ENCODE measurements at places on chromosomes 13 and 19.

GRCh38 chr19:10076535-10076934 is 9.6 kb upstream of the SHFL start:
- DNase-seq = no peak

- DNase-seq = no peak
Measured at GRCh38 chr19:19417628-19418245, 12.3 kb downstream of the GATAD2A start.

GRCh38 chr19:3386447-3387234 is 20.3 kb downstream of the NFIC start:
- no peak for DNase-seq

DNA sequence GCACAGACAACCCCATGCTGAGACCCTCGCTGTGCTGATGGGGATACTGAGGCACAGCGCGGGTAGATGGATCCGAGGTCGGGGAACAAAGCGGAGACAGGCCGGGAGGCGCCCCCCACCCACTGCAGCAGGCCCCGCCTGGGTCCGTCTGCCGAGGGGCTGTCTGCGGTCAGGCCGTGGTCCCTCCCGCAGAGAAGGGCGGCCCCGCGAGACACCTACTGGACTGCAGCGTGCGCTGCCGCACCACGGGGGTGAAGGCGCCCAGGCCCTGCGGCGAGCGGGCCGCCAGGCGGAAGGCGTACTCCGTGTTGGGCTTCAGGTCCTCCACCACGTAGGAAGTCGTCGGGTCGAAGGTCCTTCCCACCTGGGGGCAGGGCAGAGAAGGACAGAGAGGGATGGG is 101.9 kb downstream of the PTPRS start:
- DNase-seq = no peak

GRCh38 chr13:50415428-50415827 is 400.2 kb downstream of the KCNRG start:
- DNase-seq = peak; percentile 44

DNA sequence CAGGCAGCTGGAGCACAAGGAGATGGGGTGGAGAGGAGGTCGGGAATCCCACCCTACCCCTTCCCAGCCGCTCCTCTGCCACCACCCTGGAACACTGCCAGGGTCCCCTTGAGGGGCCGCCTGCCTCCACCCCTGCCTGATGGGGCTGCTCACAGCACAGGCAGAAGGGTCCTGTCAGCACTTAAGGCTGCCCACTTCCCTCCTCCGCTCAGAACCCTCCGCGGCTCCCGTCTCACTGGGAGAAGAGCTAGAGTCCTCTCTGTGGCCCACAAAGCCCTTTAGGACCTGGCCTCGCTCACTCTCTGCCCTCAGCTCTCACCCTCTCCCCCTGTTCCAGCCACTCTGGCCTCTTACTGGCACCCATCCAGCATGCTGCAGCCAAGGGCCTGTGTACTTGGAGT is 3.4 kb upstream of the POLD1 start:
- no peak for DNase-seq

- no peak for DNase-seq
Measured at GRCh38 chr13:93372856-93373255, 146.2 kb downstream of the GPC6 start.

- no peak for DNase-seq
Measured at GRCh38 chr19:29667901-29668341, 2.7 kb downstream of the PLEKHF1 start.

- no peak for DNase-seq
Measured at GRCh38 chr13:93446238-93446637, 219.6 kb downstream of the GPC6 start.

DNA sequence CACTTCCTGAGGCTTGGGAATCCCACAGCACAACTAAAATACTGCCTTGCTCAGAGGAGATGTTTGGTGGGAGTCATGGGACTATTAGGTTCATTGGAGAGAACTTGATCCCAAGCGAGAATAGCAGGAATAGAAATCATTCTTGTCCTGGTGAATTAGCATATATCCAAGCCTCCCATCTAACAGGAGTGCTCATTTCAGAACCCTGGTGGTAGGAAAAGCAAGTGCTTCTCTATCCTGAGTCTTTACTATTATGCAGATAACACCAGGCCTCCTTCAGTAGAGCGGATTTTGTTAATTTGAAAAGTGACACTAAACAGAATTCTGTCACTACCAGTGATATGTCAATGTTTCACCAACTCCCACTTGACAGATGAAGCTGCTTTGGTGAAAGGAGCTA is 199.5 kb downstream of the ATP8A2 start:
- DNase-seq = no peak

GRCh38 chr19:33830264-33830663 is 33.6 kb downstream of the KCTD15 start:
- DNase-seq = no peak

GRCh38 chr13:33003458-33004019 is 12.7 kb upstream of the KL start:
- no peak for DNase-seq

GRCh38 chr13:110425444-110425780 is 118.3 kb downstream of the COL4A2 start:
- DNase-seq = peak; percentile 84

GRCh38 chr13:73870036-73870741 is 264.0 kb downstream of the KLF12 start:
- no peak for DNase-seq

- DNase-seq = peak; percentile 57
Measured at GRCh38 chr19:14333101-14333871, 48.0 kb upstream of the ADGRE5 start.

GRCh38 chr19:52997975-52998374 is 15.7 kb upstream of the ERVV-1 start:
- DNase-seq = no peak

DNA sequence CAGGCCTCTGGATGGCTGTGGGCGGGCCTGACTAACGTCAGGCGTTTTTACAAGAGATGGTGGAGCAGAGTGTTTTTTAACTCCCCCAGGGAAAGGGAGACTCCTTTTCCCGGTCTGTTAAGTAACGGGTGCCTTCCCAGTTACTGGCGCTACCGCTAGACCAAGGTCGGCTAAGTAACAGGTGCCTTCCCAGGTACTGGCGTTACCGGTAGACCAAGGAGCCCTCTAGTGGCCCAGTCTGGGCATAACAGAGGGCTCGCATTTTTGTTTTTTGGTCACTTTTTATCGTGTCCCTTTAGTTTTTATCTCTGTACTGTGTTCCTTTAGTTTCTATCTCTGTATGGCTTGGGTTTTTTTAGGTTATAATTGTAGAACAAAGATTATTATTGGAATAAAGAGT is 10.0 kb downstream of the ZNF383 start:
- no peak for DNase-seq

GRCh38 chr19:31252441-31252840 is 96.8 kb downstream of the TSHZ3 start:
- DNase-seq = no peak

GRCh38 chr19:49114630-49115363 is 627 bp downstream of the LIN7B start:
- DNase-seq = peak; percentile 62

GRCh38 chr19:2059422-2060201 is 8.6 kb upstream of the MKNK2 start:
- DNase-seq = peak; percentile 75

DNA sequence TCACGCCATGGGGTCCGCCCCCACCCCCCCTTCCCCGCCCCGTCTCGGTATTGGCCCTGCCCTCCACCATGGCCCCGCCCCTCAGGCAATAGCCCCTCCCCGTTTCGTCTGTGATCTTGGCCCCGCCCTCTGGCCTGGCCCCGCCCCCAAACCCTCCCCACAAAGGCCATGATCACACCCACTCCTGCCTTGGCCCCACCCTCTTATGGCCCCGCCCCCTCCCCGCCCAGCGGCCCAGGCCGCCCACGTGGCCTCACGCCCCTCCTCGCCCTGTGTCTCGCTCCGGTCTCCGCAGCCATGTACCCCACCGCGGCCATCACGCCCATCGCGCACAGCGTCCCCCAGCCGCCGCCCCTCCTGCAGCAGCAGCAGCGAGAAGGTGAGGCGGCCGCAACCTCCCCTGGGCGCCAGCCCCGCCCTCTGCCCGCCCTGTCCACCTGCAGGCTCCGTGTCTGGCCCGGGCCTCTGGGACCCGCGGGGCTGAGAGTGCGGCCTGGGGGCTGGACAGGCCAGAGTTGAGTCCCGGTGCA is 61.3 kb downstream of the CELF5 start:
- DNase-seq = no peak

- no peak for DNase-seq
Measured at GRCh38 chr13:113796964-113797676, 38.1 kb downstream of the TMEM255B start.

- DNase-seq = peak; percentile 53
Measured at GRCh38 chr13:106373304-106373988, 162.0 kb downstream of the EFNB2 start.

GRCh38 chr13:44523146-44524015 is 52.7 kb downstream of the TSC22D1 start:
- peak; percentile 50 for DNase-seq

DNA sequence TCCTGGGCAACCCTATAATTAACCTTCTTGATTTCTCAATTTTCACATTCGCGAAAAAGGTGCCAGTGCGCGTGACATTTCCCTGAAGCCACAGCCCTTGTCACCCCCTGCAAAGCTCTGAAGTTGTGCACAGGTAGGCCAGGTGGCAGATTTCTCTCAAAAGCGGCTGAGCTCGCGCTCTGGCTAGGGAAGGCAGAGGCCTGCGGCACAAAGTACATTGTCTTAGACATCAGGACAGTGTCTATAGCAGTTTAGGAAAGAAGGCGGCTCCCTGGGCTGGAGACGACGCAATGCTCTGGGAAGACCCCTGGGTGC is 42.9 kb upstream of the ZNF14 start:
- no peak for DNase-seq

DNA sequence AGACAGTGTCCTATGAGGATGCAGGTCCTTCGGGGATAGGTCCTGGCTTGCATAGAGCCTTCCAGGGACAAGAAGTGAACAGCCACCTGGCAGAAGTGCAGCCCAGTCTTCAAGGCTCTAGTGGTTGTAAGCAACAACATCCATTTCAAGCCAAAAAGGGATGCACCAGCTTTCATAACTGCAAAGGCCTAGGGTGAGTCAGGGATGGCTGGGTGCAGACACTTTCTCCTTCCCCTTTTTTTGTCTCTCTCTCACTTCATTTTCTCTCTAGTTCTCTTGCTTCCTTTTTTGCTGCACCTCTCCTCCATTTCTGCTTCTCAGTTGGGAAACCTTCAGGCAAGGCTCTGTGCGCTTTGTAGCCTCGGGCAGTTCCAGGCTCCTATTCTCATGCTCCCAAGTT is 196.2 kb upstream of the ZNF536 start:
- no peak for DNase-seq

DNA sequence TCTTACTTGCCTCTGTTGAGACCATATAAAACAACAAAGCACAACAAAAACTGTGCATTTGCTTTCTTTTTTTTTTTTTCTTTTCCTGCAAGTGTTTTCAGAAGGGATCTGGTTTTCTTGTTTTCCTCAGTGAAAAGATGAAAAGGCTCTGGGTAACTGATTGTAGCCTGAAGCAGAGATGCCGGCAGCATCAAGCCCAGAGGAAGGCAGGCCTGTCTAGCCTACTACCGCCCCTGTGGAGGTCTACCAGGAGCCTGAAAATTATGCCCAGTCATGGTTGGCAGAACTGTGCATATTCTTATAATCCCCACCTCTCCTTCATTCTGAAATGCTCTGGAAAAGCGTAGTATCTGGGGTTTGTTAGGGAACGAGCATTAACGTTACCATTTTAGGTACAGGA is 32.6 kb upstream of the MEDAG start:
- no peak for DNase-seq

DNA sequence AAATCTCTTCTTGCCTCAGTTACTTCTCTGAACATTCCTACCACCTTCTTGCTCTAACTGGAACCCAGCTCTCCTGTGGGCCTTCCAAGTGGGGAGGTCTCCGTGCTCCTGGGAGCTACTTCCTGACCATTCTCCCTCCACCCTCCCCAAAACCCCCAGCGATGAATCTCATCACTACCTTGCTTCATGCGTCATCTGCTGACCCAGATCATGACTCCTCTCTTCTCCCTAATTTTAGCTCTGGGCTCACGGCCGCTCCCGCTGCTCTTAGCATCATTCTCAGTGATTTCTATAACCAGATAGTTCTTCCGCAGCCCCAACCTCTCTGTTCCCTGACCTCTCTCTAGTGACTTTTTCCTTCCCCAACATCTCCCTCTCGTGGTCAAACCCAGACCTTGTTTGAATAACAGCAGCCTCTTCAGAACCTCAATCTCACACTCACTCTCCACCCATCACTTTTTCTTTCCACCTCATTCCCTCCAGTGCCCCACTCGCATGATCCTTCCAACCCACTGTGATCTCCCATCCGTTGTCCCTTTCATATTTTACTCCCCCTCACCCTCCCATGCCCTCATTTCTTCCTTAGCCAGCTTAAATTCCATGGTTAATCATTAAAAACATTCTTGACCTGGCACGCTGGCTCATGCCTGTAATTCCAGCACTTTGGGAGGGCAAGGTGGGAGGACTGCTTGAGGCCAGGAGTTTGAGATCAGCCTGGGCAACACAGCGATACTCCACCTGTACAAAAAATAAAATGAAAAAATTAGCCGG is 21.8 kb downstream of the MRPS12 start:
- DNase-seq = peak; percentile 20

DNA sequence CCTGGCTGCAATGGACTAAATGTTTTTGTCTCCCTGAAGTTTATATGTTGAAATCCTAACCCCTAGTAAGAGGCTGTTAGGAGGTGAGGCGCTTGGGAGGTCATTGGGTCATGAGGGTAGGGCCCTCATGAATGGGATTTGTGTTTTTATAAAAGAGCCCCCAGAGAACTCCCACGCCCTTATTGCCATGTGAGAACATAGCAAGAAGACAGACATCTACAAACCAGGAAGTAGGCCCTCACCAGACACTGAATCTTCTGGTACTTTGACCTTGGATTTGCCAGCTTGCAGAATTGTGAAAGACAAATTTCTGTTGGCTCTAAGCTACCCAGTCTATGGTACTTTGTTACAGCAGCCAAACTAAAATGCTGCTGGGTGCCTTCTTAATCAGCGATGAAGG is 96.1 kb upstream of the SPATA13 start:
- DNase-seq = no peak

DNA sequence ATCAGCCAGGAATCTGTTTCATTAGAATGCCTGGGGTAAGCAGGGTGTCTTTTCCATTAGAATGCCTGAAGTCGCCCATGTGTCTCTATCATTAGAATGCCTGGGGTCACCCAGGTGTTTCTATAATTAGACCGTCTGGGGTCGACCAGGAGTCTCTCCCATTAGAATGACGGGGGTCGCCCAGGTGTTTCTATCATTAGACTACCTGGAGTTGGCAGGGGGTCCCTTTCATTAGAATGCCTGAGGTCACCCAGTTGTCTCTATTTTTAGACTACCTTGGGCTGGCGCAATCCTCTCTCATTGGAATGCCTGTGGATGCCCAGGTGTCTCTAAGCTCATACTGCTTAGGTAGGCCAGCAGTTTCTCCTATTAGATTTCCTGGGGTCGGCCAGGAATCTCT is 1447.6 kb downstream of the UQCRFS1 start:
- DNase-seq = no peak

- no peak for DNase-seq
Measured at GRCh38 chr19:28247243-28247642, 965.7 kb downstream of the UQCRFS1 start.
